ENCODE measurements at places on chromosomes 4 and X. TPM values are rescaled to one million over a fixed set of nuclear protein-coding genes. Genes with fewer than 3 reads are reported as not detected.

GRCh38 chr4:151567056-151567455, 158.1 kb downstream of the FHIP1A start:
- no peak for DNase-seq

DNA sequence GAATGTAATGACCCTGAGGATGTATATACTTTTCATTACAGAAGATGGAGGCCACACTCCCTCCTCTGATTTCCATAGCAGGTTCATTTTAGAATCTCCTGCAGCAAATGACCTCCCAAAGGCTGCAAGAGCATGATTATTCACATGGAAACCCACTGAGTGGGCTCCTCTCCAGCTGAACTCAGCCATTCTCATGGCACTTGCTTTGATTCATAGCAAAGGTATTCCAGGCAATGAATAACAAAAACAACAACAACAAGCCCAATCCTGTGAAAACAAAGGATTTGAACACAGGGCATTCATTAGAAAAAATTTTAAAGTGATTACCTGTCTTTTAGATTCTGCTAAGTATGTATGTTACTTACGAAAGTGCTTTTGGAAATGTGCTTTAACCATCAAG, 894.0 kb upstream of the FRG1 start:
- DNase-seq, result no peak

The DCAF8L2 gene
- total RNA-seq, result not detected

The ACOX3 gene
- total RNA-seq, result 27.8 TPM

All from sciatic nerve (tissue), 2 donors.